Brain (organoid and tissue), 16 donors: ENCODE measurements at places on chromosomes 11 and 22.
A peak's percentile ranks its signal among the peaks of the same experiment; 100 is the strongest.

- no peak for DNase-seq
Measured at GRCh38 chr22:42993651-42994275, 21.2 kb downstream of the PACSIN2 start.

DNA sequence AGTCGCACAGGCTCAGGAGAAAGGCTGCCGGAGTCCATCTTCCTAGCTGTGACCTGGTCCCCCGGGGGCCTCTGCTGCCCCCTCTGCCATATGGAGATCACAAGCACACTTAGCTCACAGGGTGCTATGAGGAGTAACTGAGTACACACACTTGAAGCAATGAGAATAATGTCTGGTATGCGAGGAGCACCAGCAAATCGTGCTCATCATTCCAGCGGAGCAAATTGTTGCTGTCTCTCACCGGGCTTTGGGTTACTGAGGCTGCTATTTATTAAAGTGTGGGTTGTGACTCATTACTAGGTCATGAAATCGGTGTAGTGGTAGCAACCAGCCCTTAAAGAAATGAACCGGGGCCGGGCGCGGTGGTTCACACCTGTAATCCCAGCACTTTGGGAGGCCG lies 48.1 kb upstream of the EIF3D start:
- DNase-seq: no peak

- DNase-seq: no peak
Measured at GRCh38 chr22:40190501-40190900, 12.8 kb downstream of the TNRC6B start.

DNA sequence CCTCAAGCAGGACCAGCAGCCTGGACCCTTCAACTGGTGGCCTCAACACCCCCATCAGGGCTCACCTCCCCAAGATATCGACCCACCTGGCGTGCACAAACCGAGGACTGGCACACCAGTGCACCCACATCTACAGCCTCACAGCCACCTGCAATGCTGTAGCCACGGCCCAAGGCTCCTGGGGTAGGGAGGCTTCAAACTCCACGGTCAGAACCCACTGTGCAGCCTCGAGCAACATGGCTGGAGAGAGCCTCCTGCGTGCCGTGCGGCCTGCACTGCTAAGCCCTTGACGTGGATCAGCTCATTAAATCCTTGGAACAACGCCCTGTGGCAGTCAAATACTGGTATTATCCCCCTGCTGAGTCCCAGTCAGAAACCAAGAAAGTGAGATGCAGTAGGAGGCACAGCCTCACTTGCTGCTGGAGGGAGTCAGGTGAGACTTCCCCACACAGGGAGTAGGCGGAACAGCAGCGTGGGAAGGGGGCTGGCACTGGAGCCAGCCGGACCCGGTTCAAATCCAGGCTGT lies 4.6 kb downstream of the CARD10 start:
- DNase-seq: no peak

GRCh38 chr22:19291218-19291579 lies 320 bp downstream of the CLTCL1 start:
- DNase-seq: peak; percentile 9

DNA sequence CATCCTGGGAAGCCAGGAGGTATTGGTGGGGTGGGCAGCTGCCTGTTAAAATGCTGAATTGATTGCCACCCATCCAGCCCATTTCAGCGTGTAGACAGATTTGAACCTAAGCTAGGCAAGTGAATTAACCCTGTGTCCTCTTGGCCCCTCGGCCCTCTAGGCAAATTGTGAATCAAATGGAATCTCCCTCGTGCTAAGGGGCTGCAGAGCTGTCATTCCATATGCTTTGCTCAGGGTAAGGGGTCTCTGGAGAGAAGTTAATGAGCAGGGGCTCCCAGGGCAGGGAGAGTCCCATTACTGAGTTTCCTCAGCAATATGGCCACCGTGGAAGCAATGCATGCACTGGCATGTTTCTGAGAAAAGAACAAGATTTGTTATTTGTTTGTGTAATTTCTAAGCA lies 117.7 kb upstream of the RCN1 start:
- no peak for DNase-seq

DNA sequence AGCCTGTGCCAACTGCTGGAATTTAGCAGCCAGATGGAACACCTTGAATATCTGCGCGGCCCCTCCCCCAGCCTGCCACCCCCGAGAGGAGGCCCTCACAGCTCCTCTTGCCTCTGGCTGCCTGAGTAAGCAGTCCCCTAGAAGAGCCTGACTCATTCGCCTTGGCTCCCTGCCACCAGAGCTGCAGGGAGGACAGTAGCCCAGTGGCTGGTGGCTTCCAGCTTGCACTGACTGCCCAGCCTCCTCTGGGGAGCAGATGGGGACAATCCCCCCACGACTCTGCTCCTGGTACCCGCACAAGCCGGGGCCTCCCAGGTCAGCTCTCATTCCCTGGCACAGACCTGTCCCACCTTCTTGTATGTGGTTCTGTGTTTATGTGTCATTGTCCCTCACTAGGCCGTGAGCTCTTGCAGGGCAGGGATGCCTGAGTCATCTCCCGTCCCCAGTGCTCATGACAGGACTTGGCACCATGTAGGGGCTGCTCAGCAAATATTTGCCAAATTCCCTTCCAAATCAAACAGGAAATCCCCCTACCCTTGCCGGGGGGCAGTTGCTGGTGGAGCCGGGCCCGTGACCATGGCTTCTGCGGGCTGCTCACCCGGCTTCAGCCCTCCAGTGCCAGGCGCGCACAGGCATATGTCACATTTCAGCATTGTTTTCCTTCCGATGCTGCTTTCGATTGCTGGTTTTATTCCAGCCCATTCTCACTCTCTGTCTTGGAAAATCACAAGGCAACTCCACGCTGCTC lies 43.6 kb downstream of the CACNG2 start:
- peak; percentile 89 for DNase-seq

DNA sequence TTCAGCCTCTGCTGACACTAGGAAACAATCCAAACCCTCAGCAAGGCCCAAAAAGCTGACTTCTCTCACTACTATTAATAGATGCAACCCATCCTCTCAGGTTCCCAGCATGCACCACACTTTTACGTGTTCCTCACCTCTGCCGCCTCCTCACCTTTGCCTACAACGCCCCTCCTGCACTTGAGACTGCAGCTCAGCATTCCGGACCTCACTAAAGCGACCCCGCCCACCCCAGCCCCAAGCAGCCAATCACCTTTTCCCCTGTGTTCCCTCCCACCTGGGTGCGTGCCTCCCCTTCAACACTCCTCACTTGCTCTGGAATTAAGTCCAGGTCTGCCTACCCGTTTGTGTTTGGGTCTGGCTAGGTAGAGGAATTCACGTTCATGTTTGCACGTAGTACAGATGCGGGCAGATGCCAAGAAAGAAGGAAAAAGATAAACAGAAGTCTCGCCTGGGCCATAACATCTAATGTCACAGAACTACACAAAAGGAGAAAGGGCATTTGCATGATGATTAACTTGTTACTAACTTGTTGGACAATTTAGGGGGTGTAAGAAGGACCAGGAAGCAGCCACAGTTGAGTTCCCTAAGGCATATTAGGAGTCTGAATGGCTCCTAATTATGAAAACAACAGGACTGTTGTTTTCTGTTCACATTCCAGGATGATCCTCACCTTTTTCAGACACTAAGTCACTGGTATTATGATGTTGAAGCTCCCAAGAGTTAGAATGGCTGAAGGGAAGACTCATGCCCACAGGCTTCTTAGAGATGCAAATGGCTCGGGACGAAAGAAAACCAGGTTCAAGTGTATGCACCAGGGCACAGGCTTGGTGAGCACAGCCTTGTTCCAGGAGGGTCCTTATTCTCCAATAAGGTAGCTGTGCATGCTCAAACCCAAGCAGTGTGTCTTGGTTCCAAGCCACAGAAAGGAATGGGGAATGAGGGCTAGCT lies 102.2 kb downstream of the MICAL3 start:
- DNase-seq: no peak

- no peak for DNase-seq
Measured at GRCh38 chr22:22949953-22950352, 62.3 kb downstream of the IGLL5 start.

GRCh38 chr11:68118706-68119448 lies 2.3 kb downstream of the CHKA start:
- peak; percentile 48 for DNase-seq

DNA sequence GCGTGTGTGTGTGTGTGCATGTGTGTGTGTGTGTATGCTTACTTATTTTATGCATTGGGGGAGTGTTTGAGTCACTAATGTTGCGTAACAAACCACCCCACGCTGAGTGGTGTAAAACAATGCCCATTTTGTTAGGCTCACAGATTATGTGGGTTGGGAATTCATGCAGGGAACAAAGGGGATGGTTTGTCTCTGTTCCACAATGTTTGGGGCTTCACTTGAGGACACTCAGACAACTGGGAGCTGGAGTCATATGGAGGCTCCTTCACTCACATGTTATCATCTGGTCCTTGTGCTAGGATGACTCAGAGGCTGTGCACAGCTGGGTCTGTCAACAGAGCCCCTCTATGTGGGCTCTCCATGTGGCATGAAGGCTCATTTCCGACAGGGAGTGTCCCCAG lies 51.3 kb upstream of the LARGE1 start:
- DNase-seq: no peak

DNA sequence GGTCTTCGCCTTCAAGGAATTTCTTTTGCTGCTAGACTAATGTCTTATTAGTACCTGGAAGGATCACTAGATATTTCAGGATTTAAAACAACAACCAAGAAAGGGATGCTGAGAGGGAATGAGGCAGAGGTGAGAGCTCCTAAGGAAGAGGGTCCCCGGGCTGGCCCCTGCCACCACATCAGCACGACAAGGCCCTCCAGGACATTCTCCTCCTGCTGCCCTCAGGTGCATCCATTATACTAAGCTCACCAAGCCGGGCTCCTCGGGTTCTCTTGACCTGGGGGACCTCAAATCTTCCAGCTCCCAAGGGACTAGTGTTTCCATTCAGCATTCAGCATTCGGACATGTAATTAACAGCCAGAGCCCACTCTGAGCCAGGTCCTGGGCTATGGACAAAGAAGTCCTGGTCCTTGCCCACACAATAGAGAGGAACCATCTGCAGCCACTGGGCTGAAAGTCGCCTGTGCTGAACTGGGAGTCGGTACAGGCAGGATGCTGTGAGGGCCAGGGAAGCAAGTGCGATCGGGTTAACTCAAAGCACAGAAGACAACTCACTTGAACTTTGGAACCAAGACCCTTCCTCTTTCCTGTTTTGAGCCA lies 29.4 kb upstream of the OAF start:
- DNase-seq: no peak

DNA sequence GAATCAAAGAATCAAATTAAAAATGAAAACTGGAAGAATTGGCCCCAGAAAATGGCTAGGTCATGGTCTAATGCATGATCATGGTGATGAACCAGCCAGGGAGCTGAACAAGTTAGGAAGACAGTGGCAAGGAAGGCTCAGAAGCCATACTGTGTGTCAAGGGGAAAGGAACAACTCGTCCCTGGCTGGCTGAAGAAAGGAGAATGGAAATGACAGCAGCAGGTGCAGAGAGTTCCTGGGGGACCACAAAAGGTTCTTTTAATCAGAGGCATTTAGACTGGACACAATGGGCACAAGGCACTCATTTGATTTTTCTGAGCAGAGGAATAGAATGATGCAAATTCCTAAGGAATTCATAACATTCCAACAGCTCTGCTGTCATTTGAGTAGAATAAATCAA lies 209.9 kb downstream of the LARGE1 start:
- no peak for DNase-seq

DNA sequence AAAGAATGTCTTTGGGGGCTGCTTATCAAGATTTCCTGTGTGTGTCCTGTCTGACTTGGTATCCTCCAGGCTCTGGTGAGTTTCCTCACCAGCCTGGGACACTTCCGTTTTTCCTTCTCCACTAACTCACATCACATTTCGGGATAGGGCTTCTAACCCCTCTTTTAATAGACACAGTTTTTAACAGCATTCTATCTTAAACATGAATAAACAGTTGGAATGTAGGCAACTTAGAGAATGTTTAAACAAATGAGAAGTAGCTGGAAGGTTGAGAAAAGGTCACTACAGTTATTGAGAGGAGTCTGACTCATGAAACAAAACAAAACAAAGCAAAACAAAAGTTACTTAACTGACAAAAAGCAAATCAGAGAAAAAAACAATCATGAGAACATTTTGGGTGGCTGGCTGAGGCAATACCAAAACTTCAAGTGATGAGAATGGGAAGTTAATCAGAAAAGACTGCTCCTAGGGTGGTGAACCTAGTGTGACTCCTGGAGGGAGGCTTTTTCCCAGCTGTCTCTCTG lies 64.7 kb upstream of the CTSC start:
- DNase-seq: no peak

GRCh38 chr11:10309163-10310093 lies 4.6 kb downstream of the ADM start:
- DNase-seq: no peak

DNA sequence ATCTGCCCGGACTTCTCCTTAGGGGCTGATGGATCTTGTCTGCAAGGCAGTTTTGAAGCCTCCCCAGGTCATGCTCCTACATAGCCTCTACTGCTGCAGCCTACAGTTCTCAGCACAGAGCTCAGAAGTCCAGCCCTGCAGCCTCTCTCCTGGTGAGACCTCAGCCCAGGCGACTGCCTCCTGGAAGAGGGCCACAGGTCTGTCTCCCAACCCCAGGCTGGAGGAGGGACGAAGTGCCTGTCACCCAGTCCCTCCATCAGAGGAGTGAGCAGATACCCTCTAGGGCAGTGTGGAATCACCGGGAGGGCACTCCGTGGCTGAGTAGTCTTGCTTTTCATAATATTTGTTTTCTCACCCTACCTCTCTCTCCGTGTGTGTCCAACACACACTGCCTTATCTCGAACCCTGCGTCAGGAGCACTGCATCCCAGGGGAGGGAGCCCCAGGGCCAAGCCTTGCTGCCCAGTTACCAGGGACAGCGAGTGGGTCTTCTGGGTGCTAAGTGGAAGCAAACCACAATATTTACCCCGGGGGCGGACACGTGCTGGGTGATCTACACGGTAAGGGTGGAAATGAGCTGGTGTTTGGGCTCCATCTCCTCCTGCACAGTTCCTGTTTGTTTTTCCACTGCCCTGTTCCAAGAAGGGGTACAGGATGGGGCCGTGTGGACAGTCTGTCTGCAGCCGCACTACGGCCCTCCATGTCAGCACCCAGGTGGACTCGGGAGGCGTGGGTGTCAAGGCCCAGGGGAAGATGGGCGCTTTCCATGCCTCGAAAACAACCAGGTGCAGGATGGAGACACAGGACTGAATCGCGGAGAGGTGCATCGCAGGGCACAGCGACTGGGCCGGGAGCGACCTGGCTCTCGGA lies 133.7 kb upstream of the HSD17B12 start:
- DNase-seq: no peak

- no peak for DNase-seq
Measured at GRCh38 chr11:119493712-119494111, 70.7 kb upstream of the THY1 start.

GRCh38 chr11:65390099-65390941 lies 3.9 kb downstream of the FRMD8 start:
- DNase-seq: no peak

DNA sequence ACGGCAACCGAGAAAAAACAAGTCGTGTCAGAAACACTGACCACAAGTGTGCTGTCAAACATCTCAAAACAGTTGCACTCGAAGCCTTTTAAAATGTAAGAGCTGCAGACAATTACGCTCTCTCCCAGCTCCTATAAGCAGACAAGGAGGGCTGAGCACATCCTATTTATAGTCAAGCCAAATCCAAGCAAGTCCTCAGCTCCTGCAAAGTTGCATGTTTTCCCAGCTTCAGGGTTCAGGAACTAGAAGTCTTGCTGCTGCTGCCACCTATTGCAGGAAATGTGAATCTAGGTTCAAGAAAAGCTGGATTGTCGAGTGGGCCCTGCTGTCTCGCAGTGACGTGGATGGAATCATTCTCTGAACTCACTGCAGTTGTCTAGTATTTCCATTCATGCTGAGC lies 15.5 kb downstream of the EFCAB6 start:
- peak; percentile 87 for DNase-seq

GRCh38 chr22:27546157-27546935 lies 255.2 kb downstream of the MN1 start:
- no peak for DNase-seq
